ENCODE measurements at places on chromosomes 11 and 22.

DNA sequence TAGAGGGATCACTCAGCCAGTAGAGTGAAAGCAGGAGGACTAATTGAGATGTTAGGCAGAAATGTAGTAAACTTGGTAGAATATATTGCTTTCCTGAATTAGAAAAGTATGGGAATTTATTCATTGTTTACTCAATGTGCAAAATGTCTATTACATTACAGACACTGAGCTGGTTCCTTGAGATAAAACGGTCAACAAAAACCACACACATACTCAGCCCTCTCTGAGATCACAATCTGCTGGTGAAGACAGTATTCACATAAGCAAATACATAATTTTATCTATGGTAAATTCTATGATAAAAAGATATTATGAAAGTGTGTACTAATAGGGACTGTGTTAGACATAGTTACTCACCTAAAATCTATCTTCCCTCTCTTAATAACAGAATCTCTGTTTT lies 833.5 kb downstream of the KCNA4 start:
- DNase-seq: no peak

GRCh38 chr11:116481126-116481675 lies 291.6 kb downstream of the BUD13 start:
- no peak for DNase-seq

- peak; percentile 47 for DNase-seq
Observed at GRCh38 chr11:112280268-112281126, 19.8 kb upstream of the PLET1 start.

- DNase-seq: no peak
Observed at GRCh38 chr22:29156507-29156906, 49.2 kb upstream of the EMID1 start.

DNA sequence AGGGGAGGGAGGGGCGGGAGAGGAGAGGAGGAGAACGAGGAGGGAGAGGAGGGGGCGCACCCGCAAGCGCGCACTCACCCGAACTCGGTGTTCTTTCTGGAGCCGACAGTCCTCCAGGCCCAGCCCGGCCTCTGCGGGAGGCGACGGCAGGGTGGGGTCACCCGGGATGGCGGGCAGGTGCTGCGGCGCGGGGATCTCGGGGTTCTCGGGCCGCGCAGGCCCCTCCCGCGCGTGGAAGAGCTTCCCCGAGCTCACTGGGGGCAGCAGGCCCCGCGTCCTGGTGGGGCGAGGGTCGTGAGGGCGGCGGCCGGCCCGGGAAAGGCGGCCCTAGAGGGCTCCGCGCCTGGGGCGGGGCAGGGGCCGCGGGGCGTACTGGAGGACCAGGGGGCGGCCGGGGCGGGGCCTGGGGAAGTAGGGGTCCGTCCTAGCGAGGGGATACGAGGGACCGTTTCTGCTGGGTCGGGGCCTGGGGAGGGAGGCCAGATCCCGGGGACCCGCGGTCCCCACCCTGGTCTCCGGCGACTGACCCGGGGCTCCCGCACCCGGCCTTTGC lies 5.2 kb downstream of the LMNTD2 start:
- no peak for DNase-seq

- no peak for DNase-seq
Observed at GRCh38 chr11:64233913-64234586, at the start of gene VEGFB. Gene VEGFB, plus strand, starts transcription at chr11:64234584. Its CDS starts 250 bp downstream, at chr11:64234834.

- no peak for DNase-seq
Observed at GRCh38 chr22:20165421-20165820, 14.6 kb upstream of the CCDC188 start.

GRCh38 chr11:60945295-60945667 lies 6.7 kb downstream of the SLC15A3 start:
- DNase-seq: no peak

DNA sequence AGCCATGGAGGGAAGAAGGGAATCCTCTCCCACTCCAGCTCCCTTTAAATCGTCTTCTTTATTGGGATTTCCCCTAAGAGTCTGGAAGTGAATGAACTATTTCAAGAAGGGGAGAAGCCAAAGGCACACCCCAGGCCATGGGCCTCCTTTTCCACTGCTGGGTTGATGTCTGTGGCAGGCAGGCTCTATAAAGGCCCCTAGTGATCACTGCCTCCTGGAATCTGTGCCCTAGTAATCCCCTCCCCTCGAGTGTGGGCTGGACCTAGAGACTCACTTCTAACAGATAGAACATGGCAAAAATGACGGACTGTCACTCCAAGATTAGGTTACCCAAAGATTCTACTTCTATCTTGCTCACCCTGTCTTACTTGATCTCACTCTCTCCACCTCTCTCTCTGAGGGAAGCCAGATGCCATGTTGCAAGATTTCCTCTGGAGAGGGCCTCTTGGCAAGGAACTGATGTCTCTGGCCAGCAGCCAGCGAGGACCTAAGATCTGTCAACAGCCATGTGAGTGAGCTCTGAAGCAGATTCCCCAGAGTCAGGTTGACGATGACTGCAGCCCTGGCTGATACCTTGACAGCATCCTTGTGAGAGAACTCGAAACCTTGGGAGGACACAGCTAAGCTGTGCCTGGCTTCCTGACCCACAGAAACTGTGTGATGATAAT lies 444.8 kb downstream of the SOX6 start:
- DNase-seq: no peak

DNA sequence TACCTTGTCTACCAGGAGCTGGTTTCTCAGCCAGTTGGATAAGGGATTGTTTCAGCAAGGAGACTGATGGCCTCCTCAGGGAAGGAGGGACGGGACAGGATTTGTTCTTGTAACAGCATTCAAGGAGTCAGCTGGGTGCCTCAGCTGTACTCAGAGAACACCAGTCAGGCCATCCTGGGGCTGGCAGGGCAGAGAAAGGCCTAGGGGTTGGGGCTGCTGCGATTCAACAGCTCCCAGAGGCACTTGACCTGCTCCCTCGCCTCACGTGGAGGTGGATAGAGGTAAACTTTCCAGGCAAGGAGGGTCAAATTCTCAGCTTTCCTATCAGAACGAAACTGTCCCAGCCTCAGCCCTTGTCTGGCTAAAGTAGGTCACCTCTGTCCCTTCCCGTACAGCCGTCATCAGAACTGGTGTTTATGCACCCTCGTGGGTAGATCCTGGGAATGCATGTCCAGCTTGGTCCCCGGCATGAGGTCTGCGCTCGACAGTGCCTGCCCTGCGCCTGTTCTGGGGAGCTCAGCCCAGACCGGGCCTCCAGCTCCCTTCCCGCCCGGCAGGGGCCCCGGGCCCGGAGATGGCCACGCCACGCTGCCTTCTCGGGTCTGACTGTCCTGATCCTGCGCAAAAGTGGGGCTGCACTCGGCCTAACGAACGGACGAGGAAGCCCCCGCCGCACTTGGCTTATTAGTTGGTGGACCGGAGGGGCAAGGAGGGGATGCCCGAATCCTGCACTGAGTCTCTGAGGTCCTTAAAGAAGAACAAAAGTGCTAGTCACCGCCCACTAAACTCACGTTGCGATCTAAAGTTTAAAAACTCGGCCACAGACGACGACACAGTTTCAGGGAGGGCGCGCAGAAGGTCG lies 762 bp upstream of the CCDC134 start:
- no peak for DNase-seq

- no peak for DNase-seq
Observed at GRCh38 chr22:39665229-39665628, 94.7 kb downstream of the CACNA1I start.

- DNase-seq: peak; percentile 11
Observed at GRCh38 chr11:10858439-10859325, 829 bp upstream of the ZBED5 start.

DNA sequence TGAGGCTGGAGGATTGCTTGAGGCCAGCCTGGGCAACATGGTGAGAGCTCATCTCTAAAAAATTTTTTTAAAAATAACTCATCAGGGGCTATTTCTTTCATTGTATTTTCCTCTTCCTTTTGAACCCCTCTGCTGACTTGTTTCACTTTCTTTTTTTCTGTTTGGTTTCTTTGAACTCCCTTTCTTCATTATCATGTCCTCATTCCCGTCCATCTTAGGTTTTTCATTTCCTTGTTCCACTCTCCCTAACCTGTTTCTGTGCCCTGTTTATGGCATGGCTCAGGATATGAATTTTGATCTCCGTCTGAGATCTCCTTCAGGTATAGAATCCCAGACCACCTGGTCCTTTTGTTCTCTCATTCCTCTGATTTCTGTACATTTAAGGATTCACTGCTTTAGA lies 12.5 kb downstream of the MARK2 start:
- DNase-seq: no peak
